Cortex of kidney (tissue), 1 donor: ENCODE measurements at places on chromosomes 13 and 19.

DNA sequence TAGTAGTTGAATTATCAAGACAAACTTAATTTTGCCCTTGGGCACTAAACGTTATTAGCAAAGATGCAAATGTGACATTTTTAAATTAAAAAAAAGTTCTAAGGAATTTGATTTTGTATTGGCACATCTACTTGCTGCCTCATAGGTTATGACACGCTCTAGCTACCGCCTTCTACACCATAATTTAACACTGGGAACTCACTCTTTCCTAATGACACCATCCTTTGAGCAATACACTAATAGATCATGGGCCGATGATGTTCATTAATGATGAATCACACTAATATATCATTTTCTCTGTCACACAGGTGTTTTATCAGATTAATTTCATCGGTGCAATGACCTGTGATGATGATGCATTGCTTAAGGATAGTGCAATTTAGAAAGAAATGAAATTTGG is 528.8 kb upstream of the PCDH9 start:
- no peak for DNase-seq

GRCh38 chr19:4337906-4338440 is 654 bp downstream of the STAP2 start:
- DNase-seq, result no peak

- DNase-seq, result no peak
Observed at GRCh38 chr13:73338389-73338788, 279.6 kb downstream of the KLF5 start.

DNA sequence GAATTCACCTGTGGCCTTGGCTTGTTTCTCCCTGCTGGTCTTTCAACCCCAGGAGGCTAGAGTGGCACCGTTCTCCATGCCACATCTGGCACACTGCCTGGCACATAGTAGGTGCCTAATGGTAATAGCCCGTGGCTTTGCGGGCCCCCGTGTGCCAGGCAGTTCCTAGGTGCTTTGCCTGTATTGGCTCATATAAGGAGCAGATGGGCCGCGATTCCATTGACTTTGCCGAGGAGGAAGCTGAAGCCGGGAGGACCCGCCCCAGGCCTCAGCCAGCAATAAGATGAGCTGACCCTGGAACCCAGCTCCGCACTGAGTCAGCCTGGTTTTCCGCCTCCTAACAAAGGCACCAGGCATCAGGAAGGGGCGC is 807 bp downstream of the PGLYRP1 start:
- no peak for DNase-seq

DNA sequence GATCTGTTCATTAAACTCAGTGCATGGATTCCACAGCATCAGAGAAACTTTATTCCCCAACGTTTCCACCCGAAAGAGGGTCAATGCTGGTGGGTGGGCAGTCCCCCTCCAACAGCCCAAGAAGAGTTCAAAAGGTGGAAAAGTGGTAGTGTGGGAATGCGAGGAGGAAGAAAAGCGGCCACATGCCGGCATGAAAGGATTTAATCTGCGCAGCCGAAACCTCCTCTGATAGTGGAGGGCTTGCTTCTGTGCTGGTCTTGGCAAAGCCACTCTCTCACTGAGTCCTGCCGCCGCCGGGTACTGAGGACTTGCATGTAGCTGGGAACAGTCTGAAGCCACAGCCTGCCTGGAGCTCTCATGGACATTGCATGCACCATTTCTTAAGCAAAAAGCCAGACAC is 136.2 kb upstream of the ZNF536 start:
- no peak for DNase-seq

GRCh38 chr19:54739587-54740497 is 1.5 kb downstream of the KIR2DL3 start:
- no peak for DNase-seq

DNA sequence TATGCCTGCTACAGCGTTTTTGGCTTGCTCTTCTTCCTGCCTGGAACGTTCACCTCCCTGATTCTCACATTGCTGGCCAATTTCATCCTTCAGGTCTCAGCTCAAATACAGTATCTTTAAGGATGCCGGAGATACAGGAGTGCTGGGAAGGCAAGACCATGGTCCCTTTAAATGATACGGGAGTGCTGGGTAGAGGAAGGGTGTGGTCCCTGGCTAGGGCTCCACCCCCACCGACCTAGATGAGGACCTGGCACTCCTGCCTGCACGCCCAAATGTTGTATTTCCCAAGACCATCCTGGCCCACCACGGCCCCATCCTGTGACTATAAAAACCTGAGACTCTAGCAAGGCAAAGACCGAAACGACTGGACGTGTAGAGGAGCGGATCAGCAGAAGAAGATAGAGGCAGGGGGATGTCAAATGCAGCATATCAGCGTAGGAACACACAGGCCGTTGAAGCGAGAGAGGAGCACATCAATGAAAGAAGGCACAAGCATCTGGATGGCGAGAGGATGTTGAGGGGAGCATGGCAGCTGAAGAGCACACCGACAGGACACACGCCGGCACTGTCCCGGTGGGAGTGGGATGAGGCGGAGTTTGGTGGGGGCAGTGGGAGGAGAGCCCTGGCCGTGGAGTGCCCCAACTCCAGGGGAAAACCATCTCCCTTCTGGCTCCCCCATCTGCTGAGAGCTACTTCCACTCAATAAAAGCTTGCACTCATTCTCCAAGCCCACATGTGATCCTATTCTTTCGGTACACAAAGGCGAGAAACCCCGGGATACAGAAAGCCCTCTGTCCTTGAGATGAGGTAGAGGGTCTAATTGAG is 74.0 kb downstream of the PCDH9 start:
- no peak for DNase-seq

DNA sequence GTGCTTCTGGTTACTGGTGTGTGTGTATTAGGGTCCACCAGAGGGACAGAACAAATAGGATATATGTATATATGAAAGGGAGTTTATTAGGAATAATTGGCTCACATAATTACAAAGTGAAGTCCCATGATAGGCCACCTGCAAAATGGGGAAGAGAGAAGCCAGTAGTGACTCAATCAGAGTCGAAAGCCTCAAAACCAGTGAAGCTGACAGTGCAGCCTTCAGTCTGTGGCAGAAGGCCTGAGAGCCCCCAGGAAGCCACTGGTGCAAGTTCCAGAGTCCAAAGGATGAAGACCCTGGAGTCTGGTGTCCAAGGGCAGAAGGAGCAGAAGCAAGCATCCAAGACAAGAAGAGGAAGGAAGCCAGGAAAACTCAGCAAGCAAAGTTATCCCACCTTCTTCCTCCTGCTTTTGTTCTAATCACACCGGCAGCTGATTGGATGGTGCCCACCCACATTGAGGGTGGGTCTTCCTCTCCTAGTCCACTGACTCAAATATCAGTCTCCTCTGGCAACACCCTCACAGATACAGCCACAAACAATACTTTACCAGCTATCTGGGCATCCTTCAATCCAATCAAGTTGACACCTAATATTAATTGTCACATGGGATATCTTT is 21.7 kb upstream of the SCEL start:
- DNase-seq, result no peak

DNA sequence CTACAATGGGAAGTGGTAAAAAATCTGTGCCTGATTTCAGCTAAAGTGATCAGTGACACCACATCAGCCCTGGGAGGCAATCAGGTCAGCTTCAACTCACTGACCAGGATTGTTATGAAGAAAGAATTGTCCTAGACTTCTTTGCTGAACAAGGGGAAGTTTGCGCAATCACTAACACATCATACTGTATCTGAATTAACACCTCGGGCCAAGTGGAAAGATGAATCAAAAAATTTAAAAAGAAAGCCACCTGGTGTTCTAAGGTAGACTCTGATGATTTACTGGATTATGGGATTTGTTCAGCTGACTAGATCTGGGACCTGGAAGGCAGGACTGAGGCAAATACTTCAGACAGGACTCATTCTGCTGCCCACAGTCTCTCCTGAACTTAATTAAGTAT is 161.8 kb downstream of the DIAPH3 start:
- DNase-seq, result no peak

- DNase-seq, result no peak
Observed at GRCh38 chr19:37931881-37932655, 25.1 kb downstream of the SIPA1L3 start.

- no peak for DNase-seq
Observed at GRCh38 chr13:79533781-79534400, 52.9 kb downstream of the NDFIP2 start.

- no peak for DNase-seq
Observed at GRCh38 chr19:11949201-11949600, 15.6 kb upstream of the ZNF763 start.

- DNase-seq, result no peak
Observed at GRCh38 chr19:50333737-50334617, 4.8 kb upstream of the KCNC3 start.

- no peak for DNase-seq
Observed at GRCh38 chr19:1998712-1999708, 16.5 kb downstream of the BTBD2 start.

- DNase-seq, result no peak
Observed at GRCh38 chr13:97977982-97978381, 24.5 kb downstream of the IPO5 start.

DNA sequence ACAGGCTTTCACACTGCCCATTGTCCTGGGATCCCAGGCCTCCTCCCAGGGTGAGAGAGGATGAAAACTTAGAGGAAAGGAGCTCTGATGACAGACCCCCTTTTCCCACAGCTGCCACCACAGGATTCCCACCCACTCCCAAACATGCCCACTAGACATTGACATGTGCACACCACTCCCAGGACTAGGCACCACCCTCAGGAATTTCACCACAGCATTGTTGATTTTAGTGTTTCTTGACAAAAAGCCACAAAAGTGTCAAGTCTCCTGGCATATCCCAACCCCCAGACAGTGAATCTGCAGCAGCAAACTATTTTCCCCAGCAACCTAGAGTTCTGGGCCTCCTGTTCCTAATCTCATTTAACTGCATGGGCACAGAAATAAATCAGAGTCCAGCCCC is 10.1 kb downstream of the ZNF714 start:
- no peak for DNase-seq

DNA sequence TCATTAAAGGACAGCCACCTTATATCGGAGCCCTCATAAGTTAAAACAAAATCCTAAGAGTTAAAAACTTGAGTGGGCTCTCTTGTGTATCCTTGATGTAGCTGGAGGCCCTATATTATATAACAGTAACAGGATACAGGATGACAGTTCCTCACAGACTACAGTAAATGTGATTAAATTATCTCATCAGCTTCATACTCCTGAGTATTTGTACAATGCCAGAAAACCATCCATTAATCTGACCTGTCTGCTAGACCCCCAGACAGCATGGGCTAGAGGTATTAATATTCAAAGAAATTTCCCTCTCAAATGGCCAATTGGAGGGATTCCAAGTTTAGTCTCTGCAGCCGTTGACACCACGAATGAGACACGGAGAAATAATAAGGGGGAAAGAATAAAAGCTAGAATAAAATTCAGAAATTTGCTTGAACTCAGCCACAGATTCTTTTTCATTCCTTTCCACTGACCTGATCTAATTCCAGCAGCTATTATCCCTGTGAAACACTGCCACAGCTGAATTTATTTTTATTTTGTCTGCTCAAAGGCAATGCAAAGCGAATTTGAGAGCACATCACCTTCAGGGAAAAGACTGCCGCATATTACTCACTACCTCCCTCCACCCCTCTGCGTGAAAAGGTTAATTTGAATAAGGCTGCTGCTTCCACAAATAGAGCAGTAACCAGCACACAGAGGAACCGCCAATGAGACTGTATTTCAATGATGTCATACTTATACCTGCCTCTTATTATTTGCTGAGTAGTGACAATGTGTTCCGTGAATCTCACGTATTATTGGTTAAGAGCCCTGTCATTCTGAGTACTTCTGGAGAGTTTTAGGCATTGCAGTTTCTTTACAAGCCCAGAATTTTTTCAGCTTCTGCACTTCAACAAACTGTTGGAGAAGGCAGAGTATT is 155.9 kb upstream of the KLF12 start:
- no peak for DNase-seq

- DNase-seq, result no peak
Observed at GRCh38 chr19:45102481-45102880, 9.5 kb downstream of the PPP1R37 start.

GRCh38 chr13:96238861-96239260 is 149.0 kb downstream of the HS6ST3 start:
- DNase-seq, result no peak

DNA sequence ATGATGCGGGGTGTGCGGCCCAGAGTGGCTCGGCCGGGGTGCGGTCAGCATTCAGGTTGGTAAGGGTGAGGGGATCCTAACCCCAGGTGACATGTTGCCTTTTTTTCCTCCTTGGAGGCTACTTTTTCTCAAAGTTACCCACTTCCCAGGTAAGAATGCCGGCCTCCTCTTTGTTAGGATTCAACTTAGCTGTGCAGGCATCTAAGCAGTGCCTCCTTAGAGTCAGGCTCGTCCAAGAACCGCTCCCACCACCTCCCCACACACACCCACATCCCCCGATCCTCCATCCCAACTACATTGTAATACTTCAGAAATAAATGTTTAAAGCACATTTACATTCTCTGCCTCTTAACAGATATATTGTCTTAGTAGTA is 733 bp upstream of the ENOX1 start:
- DNase-seq, result no peak

DNA sequence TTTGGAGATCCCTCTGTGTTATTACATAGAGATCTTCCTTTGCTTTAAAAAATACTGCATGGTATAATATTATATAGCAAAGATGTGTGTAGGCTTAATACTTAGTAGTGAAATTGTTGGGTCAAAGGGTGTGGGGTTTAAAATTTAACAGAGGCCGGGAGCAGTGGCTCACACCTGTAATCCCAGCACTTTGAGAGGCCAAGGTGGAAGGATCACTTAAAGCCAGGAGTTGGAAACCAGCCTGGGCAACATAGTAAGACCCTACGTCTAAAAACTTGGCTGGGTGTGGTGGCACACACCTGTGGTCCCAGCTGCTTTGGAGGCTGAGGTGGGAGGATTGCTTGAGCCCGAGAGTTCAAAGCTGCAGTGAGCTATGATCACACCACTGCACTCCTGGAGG is 22.3 kb upstream of the CEBPA start:
- no peak for DNase-seq

GRCh38 chr13:51331354-51331861 is 8.1 kb upstream of the SERPINE3 start:
- no peak for DNase-seq

DNA sequence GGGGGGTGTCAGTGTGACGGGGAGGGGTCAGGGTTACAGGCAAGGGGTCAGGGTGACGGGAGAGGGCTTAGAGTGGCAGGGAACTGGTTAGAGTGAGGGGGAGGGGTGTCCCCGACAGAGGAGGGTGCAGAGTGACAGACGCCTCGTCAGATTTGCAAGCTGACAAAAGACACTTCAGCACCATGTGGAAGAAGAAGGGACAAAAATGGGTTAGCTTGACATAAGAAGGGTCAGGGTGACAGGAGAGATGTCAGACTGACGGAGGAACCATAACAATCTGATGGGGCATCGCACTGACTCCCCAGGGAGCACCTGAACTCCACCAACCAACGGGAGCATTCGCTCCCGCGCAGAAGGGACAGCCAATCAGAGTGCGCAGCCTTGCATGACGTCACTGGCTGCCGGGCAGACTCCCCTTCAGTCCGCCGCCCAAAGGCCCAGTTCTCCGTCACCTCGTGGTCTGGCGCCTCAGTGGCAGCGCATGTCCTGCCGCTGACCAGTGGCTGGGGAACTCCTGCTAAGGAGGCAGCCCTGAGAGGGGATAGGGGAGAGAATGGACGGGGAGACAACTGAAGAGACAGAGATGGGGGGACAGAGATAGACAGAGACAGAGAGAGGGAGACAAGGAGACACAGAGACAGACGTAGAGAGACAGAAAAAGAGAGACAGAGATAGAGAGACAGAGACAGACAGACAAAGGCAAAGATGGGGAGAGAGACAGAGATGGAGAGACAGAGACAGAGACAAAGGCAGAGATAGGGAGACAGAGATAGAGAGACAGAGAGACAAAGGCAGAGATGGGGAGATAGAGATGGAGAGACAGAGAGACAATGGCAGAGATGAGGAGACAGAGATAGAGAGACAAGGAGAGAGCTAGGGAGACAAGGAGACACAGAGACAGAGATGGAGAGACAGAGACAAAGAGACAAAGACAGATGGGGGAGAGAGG is 30.2 kb downstream of the C19orf81 start:
- no peak for DNase-seq
